Natural killer cell treated with Interleukin-12 subunit alpha and Interleukin-12 subunit beta and Interleukin-15 and Interleukin-18, amount 100 ng/mL, for 72 hours (primary cell): ENCODE measurements at places on chromosomes 7 and 10. TPM values are rescaled to one million over a fixed set of nuclear protein-coding genes. Genes with fewer than 3 reads are reported as not detected.
A peak's percentile ranks its signal among the peaks of the same experiment; 100 is the strongest.

Gene OR9A2
- total RNA-seq: not detected

Gene VIPR2
- 0.45 TPM for total RNA-seq

- no peak for DNase-seq
- no peak overlapping the region for H3K4me3 ChIP-seq
- H3K36me3 ChIP-seq: no peaks in the 10 kb centered on the region
- peaks cover 8% of the 10 kb centered on the region for H3K27me3 ChIP-seq
- H3K4me1 ChIP-seq: no peaks in the 10 kb centered on the region
- H3K27ac ChIP-seq: no peak overlapping the region
These were observed 14.0 kb upstream of the UBE3C start for GRCh38 chr7:157124690-157125089.

- peaks cover 32% of the 10 kb centered on the region for H3K4me1 ChIP-seq
- peak overlapping the region; percentile 84 for H3K27ac ChIP-seq
- peak overlapping the region; percentile 28 for H3K4me3 ChIP-seq
These were observed 29.8 kb upstream of the VCL start for GRCh38 chr10:73968098-73968521.

DNA sequence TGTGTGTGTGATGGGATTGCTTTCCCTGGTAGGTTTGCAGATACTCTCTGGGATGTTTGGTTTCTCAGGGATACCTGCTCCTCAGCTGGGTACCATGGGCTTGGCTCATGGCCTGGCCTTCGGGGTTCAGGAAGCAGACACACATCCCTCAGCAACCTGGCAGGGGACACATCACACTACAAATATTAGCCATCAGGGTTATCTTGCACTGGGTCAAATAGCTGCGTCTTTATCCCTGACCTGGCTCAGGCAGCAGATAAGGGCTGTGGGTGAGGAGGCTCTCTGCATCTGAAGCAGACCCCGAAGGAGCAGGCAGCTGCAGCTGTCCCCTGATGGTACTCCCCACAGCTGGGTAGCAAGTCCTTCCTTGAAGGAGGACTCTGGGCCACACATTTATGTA is 25.7 kb upstream of the CDHR3 start:
- H3K4me3 ChIP-seq: no peak overlapping the region
- no peak overlapping the region for H3K27ac ChIP-seq
- DNase-seq: no peak
- H3K4me1 ChIP-seq: peaks cover 5% of the 10 kb centered on the region
- H3K27me3 ChIP-seq: peaks cover 9% of the 10 kb centered on the region

Gene EVX1
- not detected for total RNA-seq

DNA sequence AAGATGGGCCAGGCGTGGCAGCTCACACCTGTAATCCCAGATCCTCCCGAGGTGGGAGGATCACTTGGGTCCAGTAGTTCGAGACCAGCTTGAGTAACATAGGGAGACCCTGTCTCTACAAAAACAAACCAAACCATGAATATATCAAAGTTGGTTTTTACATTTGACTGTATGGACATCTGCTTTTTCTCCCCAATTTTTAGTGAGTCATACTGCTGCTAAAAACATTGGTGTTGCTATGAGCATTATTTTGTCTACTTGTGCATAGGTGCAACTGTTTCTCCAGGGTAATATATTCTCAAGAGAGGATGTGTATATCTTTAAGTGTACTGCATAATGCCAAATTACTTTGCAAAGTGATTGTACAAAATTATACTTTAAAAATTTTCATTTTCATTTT is 769 bp upstream of the TMEM248 start:
- H3K27me3 ChIP-seq: no peaks in the 10 kb centered on the region
- H3K4me1 ChIP-seq: peaks cover 19% of the 10 kb centered on the region
- H3K36me3 ChIP-seq: peaks cover 14% of the 10 kb centered on the region
- no peak for DNase-seq
